ENCODE measurements at places on chromosomes 16 and 17. TPM values are rescaled to one million over a fixed set of nuclear protein-coding genes. Genes with fewer than 3 reads are reported as not detected.

Gene BOLA2
- total RNA-seq = 20.8 TPM

Gene KRTAP9-8
- total RNA-seq = not detected

Gene SLC16A6
- total RNA-seq = 3.8 TPM

Gene LRRC3C
- total RNA-seq = not detected
